ENCODE measurements at places on chromosomes 16 and 17. TPM values are rescaled to one million over a fixed set of nuclear protein-coding genes. Genes with fewer than 3 reads are reported as not detected.

GRCh38 chr17:77666462-77666861, 292.0 kb upstream of the TNRC6C start:
- no peak for DNase-seq

GRCh38 chr17:8542599-8543502, 87.7 kb downstream of the MYH10 start:
- peak; percentile 3 for DNase-seq

DNA sequence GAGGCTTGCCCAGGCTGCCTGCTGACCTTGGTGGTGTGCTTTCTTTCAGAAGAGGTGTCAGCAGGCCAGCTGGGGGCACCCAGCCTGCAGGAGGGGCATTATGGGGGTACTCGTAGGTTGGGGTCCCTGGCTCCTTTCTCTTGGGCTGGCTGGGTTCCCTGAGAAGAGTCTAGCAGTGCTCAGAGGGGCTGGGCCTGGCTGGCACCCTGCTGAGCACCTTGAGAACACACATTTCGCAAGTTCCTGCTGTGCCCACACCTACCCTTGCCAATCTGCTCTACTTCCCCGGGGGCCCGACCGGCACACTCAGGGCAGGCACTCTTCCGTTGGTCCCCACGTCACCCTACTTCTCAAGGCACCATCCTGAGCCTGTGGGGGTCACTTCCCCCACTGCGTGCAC, 5.1 kb downstream of the CEMP1 start:
- DNase-seq, result no peak

DNA sequence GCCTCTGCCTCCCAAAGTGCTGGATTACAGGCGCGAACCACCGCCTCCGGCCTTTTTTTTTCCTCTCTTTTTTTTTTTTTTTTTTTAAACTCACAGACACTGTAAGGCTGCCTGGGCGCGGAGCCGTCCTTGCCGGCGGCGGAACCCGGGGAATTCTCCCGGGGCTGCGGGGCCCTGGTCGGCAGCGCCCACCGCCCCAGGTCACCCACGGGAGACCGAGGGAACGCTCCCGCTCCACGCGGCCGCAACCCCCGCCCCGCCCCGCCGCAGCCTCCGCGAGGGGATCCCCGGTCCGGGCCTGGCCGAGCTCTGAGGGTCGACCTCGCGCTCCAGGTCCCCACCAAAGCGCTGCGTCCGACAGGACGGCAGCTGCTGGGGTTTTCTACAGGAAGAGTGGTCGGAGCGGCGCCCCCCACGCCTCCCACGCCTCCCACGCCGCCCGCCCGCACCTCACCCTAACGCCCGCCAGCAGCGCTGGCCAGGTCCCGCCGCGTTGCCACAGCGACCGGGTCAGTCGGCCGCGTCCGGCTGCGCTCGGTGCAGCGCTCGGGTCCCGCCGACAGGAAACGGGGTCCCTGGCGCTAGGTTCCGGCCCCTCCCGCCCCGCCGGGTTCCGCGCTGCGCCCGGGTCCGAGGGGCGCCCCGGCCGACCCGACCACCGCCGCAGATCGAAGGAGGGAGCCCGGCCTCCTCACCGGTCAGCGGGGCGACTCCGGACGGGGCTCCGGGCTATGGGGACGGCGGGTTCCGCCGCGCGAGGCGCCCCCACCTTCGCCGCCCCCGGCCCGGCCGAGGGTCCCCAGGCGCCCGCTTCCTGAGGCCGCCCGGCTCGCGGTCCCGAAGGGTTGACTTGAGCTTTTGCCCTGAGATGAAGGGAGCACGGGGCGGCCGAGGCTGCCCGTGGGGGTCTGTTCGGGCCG, at the start of gene CCDC57:
TSS of gene CCDC57 (minus strand) at position 512 of the 920 bp plus-strand sequence. CDS start 10,898 bp downstream, outside the sequence.
- peak; percentile 77 for DNase-seq

Gene CTRL
- polyA plus RNA-seq, result 17.4 TPM

Gene QPRT
- 4.7 TPM for polyA plus RNA-seq

Gene TMEM220
- polyA plus RNA-seq, result 4.8 TPM

All from CD14-positive monocyte (primary cell).